ENCODE measurements at places on chromosomes 3 and 15.

DNA sequence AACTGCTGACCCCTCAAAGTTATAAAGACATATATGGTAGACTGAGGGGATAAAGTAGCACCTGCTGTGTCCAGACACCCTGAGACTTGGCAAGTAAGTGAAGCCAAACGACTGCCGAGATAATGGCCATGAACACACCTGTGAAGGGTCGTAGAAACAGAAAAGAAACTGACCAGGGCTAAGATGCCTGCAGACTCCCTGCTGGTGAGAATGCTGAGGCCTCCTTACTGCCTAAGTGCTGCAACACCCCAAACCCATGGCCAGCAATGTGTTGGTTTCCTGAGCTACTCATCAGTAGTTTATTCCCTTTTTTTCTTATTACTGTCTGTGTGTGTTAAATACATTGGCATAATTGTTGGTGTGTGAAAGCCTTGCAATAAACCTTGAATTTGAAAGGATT lies 233.8 kb downstream of the ZNF385D start:
- no peak for DNase-seq

DNA sequence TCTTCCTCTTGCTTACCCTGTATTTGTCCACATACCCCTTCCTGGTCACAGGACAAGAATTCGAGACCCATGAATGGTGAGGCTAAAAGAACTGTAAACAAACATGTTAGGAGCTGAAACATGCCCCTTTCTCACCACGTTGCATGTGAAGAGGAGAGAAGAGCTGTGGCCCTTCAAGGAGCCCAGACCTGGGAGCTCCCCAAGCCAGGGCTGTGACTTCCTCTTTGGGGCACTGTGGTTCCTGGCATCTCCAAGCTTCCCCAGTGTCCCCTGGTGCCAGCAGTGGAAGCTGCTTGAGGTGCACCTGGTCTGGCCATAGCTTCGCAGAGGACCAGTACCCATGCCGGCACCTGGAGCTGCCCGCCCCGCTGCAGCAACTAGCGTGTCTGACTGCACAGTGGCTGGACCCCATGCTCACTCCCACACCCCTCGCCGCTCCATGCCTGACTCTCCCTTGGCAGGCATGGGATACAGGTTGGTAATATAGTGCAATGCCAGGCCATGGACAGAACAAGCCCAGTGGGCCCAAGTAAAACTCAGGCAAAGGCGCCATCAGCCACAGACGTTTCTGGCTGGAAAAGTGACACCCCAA lies 9.9 kb downstream of the SPCS1 start:
- no peak for DNase-seq

GRCh38 chr3:128217702-128218547 lies 64.6 kb downstream of the EEFSEC start:
- DNase-seq = no peak

DNA sequence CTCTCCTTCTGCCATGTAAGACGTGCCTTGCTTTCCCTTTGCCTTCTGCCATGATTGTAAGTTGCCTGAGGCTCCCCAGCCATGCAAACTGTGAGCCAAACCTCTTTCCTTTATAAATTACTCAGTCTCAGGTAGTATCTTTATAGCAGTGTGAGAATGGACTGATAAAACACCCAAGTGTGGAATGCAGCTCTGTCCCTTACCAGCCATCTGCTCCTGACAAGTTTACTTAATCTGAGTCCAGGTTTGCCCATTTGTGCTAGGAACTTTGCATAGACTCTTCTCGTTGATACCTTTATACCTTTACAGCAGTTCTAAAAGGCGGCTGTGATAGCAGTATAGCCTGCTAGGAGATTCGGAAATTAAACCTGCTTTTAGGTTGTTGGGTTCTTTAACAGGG lies 48.1 kb downstream of the SLC25A26 start:
- DNase-seq = no peak

- no peak for DNase-seq
These were observed 146.9 kb downstream of the KLF13 start for GRCh38 chr15:31473385-31474058.

DNA sequence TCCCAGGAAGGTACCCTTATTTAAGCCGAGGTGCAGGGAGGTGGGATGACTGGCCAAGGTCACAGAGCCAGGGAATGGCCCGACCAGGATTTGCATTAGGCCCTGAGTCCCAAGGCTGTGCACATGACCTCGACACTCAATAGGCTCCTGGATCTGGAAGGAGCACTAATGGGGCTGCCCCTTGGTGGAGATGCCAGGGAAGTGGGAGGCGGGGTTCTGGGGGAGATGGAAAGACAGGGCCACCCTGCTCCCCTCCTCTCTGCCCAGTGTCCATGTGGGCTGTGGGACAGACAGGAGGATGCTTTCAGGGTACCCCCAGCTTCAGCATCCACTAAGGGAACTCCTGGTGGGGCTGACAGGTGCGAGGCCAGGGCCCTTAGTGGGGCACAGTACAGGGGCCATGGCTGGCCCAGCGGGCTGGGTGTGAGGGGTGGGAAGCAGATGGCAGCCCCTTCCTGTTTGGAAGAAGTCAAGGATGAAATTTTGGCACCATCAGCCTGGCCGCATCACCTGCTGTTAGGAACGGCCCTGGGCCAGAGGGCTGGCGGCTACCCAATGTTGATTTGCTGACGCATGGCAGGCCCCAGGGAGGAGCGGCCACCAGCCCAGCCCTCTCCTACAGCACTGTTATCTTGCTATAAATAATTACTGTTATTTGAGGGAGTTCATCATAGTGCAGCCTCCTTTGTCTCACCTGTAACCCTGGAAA lies 37.3 kb downstream of the ATP2B2 start:
- no peak for DNase-seq

DNA sequence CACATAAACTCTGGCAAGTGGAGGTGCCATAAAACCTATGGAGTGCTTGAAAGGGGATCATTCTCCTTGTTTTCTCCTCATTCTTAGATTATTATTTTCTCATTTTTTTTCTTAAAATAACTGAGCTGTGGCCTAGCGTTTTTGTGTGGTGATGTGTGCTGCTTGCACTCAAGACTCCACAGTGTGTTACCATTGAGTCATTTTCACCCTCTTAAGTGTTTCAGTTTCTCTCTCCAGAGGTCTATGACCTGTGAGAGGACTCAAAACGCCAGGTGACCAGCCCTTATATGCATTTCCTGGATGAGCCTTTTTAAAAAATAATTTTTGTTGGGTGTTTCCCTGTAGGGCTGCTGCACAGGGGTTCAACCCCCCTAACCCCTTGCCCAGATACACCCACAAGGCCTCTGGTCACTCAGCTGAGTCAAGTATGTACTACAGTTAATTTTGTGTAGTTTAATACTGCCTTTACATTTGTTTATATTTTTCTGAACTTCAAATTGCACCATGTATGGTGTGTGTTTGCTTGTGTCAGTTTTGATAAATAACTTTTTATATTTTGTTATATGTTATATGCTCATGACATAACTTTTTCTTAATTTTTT lies 15.4 kb upstream of the BTLA start:
- no peak for DNase-seq

DNA sequence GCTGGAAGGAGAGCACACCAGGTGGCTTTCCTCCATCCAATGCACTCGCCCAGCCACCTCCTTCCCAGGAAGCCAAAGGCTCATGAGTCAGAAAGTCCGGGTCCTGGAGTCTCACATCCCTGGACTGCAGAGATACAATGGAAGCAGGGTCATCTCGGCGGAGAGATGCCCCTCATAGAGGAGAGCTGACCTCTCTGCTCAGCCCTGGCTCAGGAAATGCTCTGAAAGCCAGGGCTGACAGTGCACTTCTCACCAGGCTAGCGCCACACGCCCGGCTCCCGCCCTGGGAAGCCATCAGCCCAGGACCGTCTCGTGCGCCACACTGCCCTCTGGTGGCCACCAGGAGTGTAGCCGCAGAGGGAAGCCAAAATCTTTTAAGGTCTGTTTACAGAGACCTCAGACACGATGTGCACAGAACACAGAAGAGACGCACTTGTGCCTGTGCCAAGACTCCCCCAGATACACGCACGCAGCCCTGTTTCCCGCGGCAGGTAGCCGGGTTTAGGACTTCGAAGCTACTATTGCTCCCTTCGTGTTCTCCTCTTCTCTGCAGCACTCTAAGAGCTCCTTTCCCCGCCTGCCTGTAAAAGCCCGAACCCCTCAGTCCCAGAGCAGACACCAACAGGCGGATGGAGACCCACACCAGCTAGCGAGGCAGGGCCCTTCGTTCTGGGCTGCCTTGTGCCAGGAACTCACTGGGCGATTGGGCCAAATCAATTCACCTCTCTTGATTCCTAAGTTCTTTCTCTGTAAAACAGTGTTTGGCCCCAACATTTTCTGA lies 9.7 kb downstream of the NTRK3 start:
- DNase-seq = peak; percentile 73

- peak; percentile 29 for DNase-seq
These were observed 1.8 kb upstream of the ZMYND10 start for GRCh38 chr3:50347187-50347813.

GRCh38 chr3:30597769-30598134 lies 8.6 kb upstream of the TGFBR2 start:
- no peak for DNase-seq

GRCh38 chr15:28107111-28107903 lies 8.2 kb upstream of the OCA2 start:
- DNase-seq = no peak

GRCh38 chr3:194938845-194939531 lies 253.3 kb downstream of the FAM43A start:
- DNase-seq = no peak

GRCh38 chr3:171813897-171814460 lies 3.7 kb upstream of the PLD1 start:
- no peak for DNase-seq

GRCh38 chr15:74257105-74257504 lies 21.0 kb downstream of the CCDC33 start:
- no peak for DNase-seq

GRCh38 chr3:149442043-149442442 lies 32.5 kb upstream of the TM4SF4 start:
- no peak for DNase-seq

DNA sequence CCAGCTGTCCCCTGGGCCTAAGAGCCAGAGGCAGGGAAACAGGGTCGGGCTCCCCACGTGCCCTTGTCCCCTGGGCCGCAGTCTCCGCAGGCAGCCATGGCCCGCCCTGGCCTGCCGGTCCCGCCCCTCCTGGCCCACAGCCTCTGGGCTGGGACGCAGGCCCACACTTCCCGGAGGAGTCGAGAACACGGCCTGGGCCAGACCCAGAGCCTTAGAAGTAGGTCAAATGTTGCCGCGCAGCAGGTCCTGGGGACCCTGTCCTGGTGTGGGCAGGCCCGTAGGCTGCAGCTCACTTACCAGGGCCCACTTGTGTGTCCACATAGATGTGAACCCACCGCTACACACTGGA lies 4.3 kb upstream of the MYL3 start:
- peak; percentile 9 for DNase-seq

- no peak for DNase-seq
These were observed 57.6 kb downstream of the RARB start for GRCh38 chr3:25485673-25486072.

DNA sequence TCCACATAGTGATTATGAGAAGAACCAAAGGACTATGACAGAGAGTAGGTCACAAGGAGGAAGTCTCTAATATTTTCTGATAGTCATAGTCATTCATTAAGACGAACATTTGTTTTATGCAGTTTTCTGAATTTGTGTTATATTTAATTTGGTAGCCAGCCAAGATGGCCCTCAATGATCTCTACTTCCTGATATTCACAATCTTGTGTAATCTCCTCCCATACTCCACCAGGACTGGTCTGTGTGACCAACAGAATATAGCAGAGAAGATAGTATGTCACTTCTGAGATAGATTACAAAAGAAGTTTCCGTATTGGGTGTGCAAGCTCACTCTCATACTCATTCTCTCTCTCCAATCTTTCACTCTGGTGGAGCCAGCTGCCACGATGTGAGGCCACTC lies 30.8 kb downstream of the HLTF start:
- DNase-seq = no peak

DNA sequence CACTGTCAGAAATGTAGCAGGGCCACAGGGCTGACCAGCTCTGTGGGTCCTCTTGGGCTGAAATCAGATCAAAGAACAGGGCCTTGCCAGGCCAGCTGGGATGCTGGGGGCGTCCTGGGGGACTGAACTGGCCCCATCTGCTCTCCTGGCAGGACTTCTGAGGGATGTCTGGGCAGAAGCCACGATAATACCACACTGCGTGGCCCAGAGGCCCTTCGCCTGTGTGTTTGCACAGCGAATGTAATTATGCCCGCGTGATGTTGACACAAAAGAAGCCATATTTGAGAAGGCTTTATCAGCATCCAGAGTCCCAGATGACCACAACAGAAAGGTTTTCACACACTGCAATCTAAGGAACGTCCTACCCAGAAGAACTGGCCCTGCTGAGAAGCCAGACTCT lies 174.0 kb downstream of the RAB11A start:
- DNase-seq = no peak

- DNase-seq = no peak
These were observed 5.8 kb upstream of the MESP1 start for GRCh38 chr15:89756897-89757296.
